Stimulated activated CD4-positive, alpha-beta T cell treated with anti-CD3 and anti-CD28 coated beads, Interleukin-1b, Interleukin-23, amount 100 ng/mL, for 48 hours (primary cell): ENCODE measurements at places on chromosomes 1 and 21.

GRCh38 chr1:201112173-201112731 is at the start of gene CACNA1S:
Gene CACNA1S (minus strand): TSS chr1:201112426. CDS start chr1:201112339, 87 bp downstream.
- DNase-seq: no peak

DNA sequence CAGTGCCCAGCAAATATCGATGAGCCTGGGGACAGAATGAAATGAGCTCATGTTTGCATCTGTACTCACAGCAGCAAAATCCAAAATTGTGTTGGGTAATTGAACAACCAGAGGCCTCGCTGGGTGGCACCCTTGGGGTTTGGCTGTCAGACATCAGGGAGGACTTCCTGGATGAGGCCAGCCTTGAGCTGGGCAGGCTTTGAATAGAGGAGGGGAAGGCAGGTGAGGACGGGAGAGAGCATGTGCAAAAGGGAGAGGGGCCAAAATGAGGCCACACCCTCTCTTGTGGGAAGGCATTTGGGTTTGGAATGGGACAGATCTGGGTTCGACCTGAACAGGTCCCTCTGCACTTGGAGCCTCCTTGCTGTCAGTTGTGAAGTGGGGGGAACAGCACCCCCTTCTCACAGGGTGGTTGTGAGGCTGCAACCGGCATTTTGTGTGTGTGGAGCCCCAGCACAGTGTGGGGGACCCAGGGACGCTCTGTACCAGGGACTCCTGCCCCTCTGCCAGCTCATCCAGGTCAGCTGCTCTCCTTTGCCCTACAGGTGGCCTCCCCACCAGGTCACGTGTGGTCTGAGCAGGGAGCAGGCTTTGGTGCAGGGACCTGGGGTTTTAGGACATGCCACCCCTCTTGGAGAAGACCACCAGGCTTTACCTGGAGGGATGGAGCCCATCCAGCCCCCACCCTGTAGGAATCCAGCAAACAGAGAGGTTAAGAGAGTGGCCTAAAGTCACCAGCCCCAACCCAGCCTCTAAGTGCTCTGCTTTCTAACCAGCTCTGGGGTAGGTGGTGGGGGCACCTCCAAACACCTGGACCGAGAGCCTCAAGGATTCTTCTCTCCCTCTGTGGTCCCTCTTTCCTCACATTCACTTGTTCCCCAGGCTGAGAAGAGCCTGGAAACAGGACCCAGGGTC is 521.8 kb downstream of the PTPRU start:
- DNase-seq: no peak

- DNase-seq: no peak
These were observed 736.3 kb downstream of the LTN1 start for GRCh38 chr21:28256420-28256831.

GRCh38 chr21:38938343-38938742 is 132.6 kb downstream of the ETS2 start:
- DNase-seq: peak; percentile 16

GRCh38 chr1:206020393-206021007 is 3.2 kb downstream of the CTSE start:
- DNase-seq: no peak

- no peak for DNase-seq
These were observed 553.0 kb downstream of the SMYD3 start for GRCh38 chr1:245953876-245954660.

GRCh38 chr1:170664093-170664827 is at the start of gene PRRX1:
Gene PRRX1 (plus strand): TSS chr1:170664131. CDS start chr1:170664219, 88 bp downstream.
- no peak for DNase-seq
